ENCODE measurements at places on chromosomes 1 and 21.

DNA sequence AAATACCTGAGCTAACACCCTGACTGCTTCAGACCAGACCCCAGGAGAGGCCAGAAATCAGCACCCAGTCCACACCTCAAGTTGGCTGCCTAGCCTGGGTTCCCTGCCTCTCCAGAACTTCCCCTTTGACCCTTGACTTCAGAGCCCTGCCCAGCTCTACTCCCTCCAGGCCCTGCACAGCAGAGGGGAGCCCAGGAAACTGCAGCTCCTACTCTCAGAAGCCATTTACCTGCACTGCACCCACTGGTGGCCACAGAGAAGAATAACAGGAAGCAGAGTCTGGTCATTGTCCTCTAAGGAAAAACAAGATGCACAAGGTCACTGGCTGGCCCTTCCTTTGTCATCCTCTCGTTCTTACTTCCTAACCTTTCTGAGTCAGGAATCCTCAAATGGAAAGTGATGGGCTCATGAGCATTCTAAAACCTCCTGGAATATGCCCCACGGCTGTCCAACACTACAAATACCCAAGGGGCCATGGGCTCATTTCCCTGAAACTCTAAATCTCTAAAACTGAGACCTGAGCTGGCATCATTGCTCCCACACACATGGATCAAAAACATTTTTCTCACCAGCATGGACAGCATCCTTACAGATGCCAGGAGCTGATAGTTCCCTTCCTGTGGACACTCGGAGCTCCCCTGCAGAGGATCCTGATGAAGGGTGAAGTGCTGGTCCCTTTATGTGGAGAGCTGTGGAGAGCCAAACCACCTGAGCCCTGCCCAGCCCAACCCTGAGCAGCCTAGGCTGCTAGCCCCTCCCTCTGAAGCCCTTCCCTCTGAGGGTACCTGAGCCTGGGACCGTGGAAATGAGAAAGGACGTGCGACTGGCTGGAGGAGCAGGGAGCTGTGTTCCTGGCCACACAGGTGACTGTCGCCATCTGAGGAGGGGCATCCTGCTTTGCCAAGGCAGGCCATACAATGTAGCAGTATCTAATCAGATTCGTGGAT lies at the start of gene ITLN2:
ITLN2 (minus strand) TSS at position 652 of the 947 bp plus-strand sequence; CDS start at position 584, 68 bp downstream.
- peak; percentile 10 for DNase-seq

- DNase-seq, result no peak
Observed at GRCh38 chr1:10236405-10237156, 26.2 kb downstream of the KIF1B start.

- DNase-seq, result no peak
Observed at GRCh38 chr1:17012775-17013490, 1.2 kb upstream of the ATP13A2 start.

- DNase-seq, result no peak
Observed at GRCh38 chr1:59146651-59147358, 150.1 kb upstream of the FGGY start.

DNA sequence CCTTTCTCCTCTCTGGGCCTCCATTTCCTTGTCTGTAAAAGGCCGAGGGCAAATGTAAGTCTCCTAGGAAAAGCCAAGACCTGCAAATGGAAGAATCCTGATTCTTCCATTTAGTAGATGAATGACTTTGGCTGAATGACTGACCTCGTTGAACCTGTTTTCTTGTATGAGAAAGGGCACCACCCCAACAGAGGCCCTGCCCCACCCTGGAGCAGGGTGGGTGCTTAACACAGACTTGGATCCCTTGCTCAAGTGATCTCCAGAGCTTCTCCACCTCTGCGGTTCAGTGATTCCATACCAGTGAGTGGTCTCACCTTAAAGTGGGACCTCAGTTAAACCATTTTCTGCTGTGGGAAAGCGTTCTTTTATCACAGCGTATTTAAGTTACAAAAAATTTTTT lies 39.0 kb upstream of the GUCA2B start:
- DNase-seq, result no peak

GRCh38 chr1:185581961-185582725 lies 152.0 kb upstream of the HMCN1 start:
- DNase-seq, result no peak

GRCh38 chr1:15005116-15005515 lies 148.4 kb upstream of the TMEM51 start:
- no peak for DNase-seq

DNA sequence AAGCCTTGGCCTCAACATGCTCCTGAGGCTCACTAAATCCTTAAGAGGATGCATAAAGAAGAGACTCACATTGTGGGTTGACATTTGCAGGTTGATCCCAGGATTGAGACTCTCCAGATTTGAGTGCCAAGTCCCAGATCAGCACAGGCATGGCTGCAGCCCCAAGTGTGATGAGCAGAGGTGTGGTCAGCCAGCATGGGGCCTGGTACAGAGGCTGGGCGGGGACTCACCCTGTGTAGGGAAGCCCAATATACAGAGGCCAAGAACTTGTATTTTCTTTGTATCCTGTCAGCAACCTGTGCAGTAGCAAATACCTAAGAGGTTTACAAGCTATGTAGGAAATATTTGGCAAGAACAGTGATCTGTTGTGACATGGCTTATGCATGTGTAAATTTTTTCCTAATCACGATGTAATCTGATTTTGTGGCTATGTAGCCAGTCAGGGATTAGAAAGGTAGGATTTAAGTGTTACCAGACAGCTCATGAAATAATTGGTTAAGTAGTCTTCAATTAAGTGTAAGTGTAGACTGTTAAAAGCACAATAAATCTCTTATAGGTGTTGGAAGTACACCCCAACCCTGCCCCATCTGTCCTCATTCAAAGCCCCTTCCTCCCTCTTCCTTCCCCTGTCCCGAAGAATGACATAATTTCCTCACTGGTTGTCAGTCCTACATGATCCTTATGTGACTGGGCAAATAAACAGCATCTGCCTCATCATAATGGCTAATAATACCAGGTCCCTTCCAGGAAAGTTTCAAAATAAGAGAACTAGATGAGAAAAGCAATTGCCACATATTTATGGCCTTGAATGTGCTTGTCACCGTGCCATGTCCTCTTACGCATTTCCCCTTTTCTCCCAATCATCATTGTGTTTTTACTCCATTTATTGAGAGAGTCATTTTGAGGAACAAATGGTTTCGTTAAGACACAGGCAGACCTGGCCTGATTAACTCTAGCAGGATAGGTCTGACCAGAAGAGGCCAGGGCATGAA lies 120.9 kb downstream of the HLX start:
- no peak for DNase-seq

GRCh38 chr1:161207173-161207572 lies 5.0 kb downstream of the NDUFS2 start:
- no peak for DNase-seq

- DNase-seq, result no peak
Observed at GRCh38 chr1:29450591-29450990, 214.3 kb downstream of the PTPRU start.
